ENCODE measurements at places on chromosomes 4 and X.

- no peak for DNase-seq
Observed at GRCh38 chr4:85024671-85025070, 58.2 kb upstream of the WDFY3 start.

DNA sequence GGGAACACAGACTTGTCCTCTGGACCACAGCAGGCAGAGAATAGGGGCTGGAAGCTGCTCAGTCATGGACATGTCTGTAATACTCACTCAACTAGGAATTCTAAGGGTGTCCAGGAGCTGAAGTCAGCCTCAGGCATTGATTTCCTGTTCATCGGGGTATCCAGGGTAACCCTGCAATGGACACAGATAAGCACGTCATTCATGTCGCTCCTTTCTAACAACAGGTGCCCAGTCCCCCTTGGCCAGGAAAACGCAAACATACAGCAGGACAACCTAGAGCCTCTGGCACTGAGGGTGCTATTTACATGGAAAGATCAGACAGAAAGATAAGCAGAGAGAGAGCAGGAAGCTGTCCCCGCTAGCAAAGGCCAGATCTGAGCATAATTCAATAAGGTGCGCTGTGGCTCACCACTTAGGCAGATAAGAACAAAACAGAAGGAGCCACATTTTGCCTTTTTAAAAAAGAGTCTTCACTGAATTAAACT is 21.3 kb downstream of the QDPR start:
- DNase-seq: peak; percentile 72

DNA sequence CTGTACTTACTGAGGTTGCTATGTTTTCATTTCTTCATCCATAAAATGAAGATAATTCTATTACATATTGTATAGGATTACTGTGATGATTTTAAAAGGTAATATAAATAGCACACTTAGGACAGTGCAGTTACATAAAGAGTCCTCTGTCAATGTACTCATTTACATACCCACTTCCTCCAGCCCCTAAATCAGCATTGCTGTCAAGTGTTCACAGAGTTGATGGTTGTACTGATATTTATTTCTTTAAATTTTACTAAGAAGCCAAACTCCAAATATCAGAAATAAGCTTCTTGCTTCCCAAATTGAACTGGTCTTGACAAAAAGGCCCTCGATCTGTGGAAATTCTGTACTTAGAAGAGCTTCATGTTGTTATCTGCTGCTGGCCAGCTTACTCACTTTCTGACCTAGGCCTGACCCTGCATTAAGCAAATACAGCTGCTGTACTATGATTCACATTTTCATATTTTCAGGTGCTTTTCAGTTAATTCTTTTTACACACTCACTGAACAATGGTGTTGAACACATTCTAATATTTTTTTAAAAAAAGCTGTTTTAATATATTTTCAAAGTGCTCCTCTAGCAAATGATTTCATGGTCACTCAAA is 259.6 kb downstream of the UNC5C start:
- no peak for DNase-seq

GRCh38 chrX:111568354-111568753 is 56.9 kb downstream of the SERTM2 start:
- DNase-seq: no peak

- no peak for DNase-seq
Observed at GRCh38 chr4:136281307-136281706, 1251.0 kb downstream of the PCDH18 start.

DNA sequence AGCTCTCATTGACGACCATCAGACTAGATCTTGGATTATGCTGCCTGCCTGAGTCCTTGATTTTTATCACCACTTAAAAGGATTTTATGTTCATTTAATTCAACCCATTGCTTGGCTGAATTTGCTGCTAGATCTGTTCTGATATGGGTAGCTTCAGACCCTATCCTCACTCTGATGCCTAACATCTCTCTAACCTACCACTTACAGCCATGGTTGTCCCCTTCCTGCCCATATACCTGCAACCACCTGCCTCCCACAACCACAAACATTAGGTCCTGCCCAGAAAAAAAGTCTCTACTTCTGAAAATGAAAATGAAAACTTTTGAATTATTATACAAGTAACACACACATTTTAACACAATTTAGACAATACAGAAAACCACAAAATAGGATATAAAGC is 310.8 kb downstream of the HNRNPD start:
- DNase-seq: no peak

DNA sequence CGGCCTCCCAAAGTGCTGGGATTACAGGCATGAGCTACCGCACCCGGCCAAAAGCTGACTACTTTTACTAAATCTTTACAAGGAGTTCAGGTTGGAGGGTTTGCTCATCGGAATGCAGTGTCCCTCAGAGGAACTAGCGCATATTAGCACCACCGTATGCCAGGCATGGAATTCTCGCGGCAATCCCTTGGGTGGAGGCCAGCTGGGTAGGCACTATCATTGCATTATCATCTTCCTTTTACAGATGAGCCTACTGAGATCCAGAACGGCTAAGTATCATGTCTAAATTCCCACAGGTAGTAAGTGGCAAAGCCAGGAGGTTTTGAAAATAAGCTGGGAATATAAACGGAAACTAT is 6.1 kb upstream of the CXorf66 start:
- no peak for DNase-seq

- DNase-seq: no peak
Observed at GRCh38 chr4:5718411-5718810, 7.4 kb downstream of the EVC start.

- DNase-seq: no peak
Observed at GRCh38 chr4:88728146-88728545, 30.5 kb upstream of the NAP1L5 start.

- no peak for DNase-seq
Observed at GRCh38 chr4:80446248-80446647, 110.7 kb downstream of the CFAP299 start.

DNA sequence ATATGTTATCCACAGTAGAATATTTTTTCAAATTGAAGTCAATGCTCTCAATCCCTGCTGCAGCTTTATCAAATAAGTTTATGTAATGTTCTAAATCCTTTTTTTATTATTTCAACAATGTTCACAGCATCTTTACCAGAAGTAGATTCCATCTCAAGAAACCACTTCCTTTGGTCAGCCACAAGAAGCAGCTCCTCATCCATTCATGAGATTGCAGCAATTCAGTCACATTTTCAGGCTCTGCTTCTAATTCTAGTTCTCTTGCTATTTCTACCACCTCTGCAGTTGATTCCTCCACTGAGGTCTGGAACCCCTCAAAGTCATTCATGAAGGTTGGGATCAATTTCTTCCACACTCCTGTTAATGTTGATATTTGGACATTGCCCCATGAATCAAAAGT is 2301.3 kb upstream of the TENM3 start:
- DNase-seq: no peak

- no peak for DNase-seq
Observed at GRCh38 chrX:52979568-52979967, 21.2 kb upstream of the FAM156A start.

DNA sequence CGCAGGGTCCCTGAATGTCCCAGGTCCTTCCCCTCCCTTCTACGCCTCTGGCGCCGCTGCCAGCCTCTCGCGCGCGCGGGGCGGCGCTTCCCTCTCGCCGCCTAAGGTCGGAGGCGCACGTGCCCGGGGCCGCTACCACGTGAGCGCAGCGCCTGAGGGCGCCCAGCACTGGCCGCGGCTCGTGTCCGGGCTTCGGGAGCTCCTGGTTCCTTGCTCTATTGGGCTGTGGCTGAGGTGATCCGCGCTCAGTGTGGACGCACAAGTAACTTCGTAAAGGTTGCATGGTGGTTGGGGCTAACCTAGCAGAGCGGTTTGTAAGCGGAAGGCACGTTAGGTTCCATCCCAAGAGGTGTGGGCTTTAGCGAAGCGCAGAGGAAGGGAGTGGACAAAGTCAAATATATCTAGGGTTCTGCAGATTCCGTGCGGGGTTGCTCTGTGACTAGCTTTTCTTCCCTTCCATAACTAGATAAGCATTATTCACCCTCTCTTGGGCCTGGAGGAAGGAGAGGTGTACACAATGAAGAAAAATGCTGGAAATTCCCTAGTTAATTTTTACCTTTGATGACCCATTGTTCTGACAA is 1.8 kb downstream of the TLL1 start:
- DNase-seq: no peak

GRCh38 chr4:113290666-113291065 is 241.2 kb downstream of the ANK2 start:
- no peak for DNase-seq

GRCh38 chrX:96373047-96373355 is 311.6 kb upstream of the DIAPH2 start:
- DNase-seq: no peak

DNA sequence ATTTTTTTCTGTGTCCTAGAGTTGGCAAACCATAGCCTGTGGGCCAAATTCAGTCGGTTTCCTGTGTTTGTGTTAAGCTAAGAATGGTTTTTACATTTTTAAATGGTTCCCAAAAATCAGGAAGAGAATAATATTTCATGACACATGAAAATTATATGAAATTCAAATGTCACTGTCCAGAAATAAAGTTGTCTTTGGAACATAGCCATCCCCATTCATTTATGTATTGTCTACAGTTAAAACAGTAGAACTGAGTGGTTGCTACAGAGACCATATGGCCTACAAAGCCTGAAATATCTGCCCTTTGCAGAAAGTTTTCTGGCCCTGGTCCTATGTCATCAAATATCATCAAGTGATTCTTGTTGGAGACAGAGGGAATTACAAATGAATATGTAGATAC is 15.5 kb downstream of the FRMPD4 start:
- DNase-seq: no peak

DNA sequence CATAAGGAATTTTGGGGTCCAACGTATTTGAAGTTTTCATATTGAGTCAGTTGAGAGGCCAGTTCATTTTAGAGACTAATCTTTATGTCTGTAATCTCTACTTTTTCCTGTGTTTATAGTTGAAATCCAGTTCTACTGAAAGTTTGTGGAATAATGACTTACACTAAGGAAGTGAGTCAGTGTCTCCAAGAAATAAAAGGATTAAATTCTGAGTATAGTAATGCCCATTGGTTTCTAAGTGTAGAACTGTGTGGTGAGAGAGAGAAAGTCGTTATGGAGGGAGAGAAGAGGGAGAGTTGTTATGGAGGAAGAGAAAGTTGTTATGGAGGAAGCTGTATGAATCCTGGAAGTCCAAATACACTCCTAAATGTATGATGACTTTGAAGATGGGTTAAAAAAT is 264.6 kb upstream of the HAND2 start:
- no peak for DNase-seq

GRCh38 chrX:130593911-130594310 is 192.1 kb downstream of the RBMX2 start:
- no peak for DNase-seq

DNA sequence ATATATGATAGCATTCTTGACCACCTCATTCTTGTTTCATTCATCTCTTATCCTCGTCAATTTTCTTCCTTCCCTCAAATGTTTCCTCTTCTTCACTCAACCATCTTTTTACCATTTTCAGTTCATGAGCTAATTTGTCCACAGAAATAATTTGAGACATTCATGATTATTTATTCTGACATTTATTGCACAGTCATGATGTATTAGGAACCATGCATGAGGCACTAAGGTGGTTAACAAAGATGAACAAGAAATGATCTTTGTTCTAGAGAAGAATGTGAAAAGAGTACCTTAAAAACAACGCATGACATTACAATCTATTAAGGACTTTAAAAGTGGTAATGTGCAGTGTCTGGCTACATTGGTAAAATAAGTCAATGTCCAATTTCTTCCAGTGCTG is 27.9 kb downstream of the TEC start:
- no peak for DNase-seq

- DNase-seq: peak; percentile 61
Observed at GRCh38 chr4:25767877-25768725, 94.7 kb downstream of the SEL1L3 start.

- DNase-seq: no peak
Observed at GRCh38 chr4:153418558-153418957, 47.6 kb upstream of the TMEM131L start.

DNA sequence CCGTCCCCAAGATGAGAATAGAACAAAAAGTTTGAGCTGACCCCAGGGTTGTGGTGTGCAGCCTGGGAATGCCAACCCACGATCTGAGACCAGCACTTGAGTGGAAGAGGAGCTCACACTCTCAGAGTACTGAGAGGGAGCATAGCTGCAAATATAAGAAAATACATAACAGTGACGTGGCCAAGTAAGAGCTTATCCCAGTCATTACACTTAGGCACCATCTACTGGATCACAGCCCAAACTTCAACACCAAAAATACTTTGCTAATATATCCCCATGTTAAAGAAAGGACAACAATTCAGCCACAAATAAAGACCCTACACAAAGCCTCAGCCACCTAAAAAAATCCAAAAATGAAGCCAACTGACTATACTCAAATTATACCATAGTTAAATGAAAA is 33.3 kb upstream of the CXCL6 start:
- no peak for DNase-seq

DNA sequence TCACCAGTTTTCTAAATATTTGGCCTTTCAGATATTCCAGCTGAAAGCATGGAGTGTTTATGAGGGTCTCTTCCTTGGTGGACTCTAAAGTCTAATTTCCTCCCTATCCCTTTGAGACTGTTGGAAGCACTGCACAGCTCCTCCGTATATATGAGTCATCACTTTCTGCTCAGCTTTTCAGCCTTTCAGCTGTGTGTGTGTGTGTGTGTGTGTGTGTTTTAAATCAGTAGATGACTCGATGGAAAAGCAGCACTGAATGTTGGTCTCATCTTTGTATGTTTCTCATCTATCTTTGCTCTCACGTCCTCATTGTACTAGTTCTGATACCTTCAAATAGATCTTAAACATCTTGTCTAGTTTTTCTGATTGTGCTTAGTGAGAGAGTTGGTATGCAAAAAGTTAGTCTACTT is 81.6 kb downstream of the ZFX start:
- DNase-seq: peak; percentile 14

DNA sequence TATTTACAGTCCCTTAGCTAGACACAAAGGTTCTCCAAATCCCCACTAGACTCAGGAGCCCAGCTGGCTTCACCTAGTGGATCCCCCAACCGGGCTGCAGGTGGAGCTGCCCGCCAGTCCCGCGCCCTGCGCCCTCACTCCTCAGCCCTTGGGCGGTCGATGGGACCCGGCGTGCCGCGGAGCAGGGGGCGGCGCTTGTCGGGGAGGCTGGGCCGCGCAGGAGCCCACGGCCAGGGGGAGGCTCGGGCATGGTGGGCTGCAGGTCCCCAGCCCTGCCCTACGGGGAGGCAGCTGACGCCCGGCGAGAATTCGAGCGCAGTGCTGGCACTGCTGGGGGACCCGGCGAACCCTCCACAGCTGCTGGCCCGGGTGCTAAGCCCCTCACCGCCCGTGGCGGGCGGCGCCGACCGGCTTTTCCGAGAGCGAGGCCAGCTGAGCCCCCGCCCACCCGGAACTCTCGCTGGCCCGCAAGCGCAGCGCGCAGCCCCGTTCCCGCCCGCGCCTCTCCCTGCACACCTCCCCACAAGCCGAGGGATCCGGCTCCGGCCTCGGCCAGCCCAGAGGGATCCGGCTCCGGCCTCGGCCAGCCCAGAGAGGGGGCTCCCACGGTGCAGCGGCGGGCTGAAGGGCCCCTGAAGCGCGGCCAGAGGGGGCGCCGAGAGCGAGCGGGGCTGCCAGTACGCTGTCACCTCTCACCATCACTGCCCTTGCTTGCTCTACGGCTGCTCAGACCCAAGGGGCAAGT is 39.4 kb downstream of the WFS1 start:
- DNase-seq: no peak

GRCh38 chrX:147913570-147913969 is 1.9 kb downstream of the FMR1 start:
- no peak for DNase-seq

- no peak for DNase-seq
Observed at GRCh38 chr4:168737806-168738172, 240.9 kb downstream of the PALLD start.

Data from mucosa of gallbladder (tissue), 1 donor.